Vagina (tissue), 2 donors: ENCODE measurements at places on chromosomes 6 and 20. TPM values are rescaled to one million over a fixed set of nuclear protein-coding genes. Genes with fewer than 3 reads are reported as not detected.

- no peak overlapping the region for H3K27ac ChIP-seq
- no peak for DNase-seq
- peaks cover 14% of the 10 kb centered on the region for H3K4me1 ChIP-seq
- H3K4me3 ChIP-seq, result no peak overlapping the region
- no peaks in the 10 kb centered on the region for H3K36me3 ChIP-seq
- H3K27me3 ChIP-seq, result no peaks in the 10 kb centered on the region
Observed at GRCh38 chr6:75849329-75850025, 100.4 kb downstream of the MYO6 start.

Gene GABRR1
- not detected for total RNA-seq

Gene MEP1A
- total RNA-seq, result not detected

DNA sequence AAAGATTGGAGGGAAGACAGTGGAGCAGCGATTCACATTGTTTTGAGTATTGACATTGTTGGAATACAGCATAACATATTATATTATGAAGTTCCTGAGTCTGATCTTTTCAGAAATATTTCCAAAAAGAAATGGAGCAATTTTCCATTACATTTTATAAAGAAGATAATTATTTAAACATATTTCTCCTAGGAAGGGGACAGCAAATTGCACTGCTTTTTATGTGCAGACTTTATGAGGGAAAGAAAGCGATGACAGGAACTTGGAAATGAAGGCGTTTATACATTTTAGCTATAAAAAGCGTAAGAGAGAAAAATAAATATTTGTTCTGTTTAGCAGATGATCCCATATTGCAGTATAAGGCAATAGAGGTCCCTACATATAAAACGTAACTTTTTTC, 117.0 kb upstream of the EDN1 start:
- no peaks in the 10 kb centered on the region for H3K27me3 ChIP-seq
- H3K27ac ChIP-seq, result no peak overlapping the region
- H3K4me3 ChIP-seq, result no peak overlapping the region
- no peaks in the 10 kb centered on the region for H3K36me3 ChIP-seq
- DNase-seq, result no peak
- no peaks in the 10 kb centered on the region for H3K4me1 ChIP-seq

DNA sequence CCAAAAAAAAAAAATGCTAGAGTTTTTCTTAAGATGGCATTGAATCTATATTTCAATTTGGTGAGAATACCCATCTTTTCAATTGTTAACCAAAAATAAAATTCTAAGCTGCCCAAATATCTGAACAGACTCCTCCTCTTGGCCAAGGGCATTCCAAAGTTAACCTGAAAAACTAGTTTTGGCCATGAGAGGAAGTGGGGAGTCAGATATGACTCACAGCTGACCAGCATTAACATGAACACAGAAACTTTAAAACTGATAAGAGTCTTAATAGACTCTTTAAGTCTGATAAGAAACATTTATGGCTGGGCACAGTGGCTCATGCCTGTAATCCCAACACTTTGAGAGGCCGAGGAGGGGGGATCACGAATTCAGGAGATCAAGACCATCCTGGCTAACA, 171.3 kb downstream of the FAXC start:
- H3K4me3 ChIP-seq, result no peak overlapping the region
- no peaks in the 10 kb centered on the region for H3K4me1 ChIP-seq
- H3K36me3 ChIP-seq, result no peaks in the 10 kb centered on the region
- no peaks in the 10 kb centered on the region for H3K27me3 ChIP-seq
- DNase-seq, result no peak
- H3K27ac ChIP-seq, result no peak overlapping the region

Gene SUMO4
- total RNA-seq, result 3.9 TPM
